ENCODE measurements at places on chromosomes 16 and 17.
A peak's percentile ranks its signal among the peaks of the same experiment; 100 is the strongest.

DNA sequence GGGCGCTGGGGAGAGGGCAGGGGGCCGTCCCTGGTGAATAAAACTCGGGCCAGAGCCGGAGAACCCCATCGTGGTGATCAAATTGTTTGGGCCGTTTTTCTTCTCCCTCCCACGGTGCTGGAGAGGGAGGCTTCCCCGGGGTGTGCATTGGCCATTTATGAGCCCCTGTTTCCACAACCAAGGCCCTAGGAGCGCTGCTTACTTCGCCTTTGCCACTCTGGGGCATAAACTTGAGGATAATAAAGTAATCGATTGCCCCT is 544 bp downstream of the CCP110 start:
- H3K27ac ChIP-seq, result peak overlapping the region; percentile 13
- H3K4me1 ChIP-seq, result no peaks in the 10 kb centered on the region
- H3K4me3 ChIP-seq, result peak overlapping the region; percentile 74
- DNase-seq, result no peak

DNA sequence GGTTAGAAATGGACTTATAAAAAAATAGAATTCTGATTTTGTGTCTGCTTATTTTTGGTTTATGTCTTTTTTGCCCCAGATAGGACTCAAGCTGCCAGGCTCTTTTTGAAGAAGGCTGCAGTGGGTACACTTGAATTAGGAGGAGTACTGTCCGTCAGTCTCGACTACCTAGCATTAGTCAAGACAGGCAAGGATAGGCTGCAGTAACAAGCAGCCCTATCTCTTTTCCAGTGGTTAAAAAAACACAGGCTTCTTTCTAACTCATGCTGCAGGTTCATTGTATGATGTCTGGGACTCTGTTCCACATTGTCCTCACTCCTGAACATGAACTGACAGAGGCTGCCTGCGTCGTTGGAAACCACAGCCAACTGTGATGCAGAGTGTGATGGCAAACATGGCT is 8.0 kb downstream of the C16orf46 start:
- DNase-seq, result no peak
- H3K36me3 ChIP-seq, result no peaks in the 10 kb centered on the region
- H3K4me1 ChIP-seq, result no peaks in the 10 kb centered on the region
- H3K4me3 ChIP-seq, result no peak overlapping the region
- no peak overlapping the region for H3K27ac ChIP-seq

DNA sequence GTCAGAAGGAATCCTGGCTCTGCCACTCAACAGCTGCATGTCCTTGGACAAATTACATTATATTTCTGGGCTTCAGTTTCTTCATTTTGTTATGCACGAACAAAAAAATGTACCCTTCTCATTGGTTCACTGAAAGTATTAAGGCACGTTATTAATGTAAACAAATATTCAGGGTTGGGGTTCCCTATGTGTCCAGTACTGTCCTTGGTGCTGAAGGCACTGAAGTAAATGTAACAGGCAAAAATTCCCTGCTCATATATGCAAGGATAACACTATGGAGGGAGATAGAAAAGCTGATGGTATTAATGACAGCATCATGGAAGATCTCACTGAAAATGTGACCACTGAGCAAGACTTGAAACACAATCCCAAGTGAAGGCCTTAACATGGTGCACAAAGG is 386.6 kb downstream of the XYLT1 start:
- no peak overlapping the region for H3K4me3 ChIP-seq
- no peak overlapping the region for H3K27ac ChIP-seq
- no peaks in the 10 kb centered on the region for H3K27me3 ChIP-seq
- no peaks in the 10 kb centered on the region for H3K36me3 ChIP-seq

DNA sequence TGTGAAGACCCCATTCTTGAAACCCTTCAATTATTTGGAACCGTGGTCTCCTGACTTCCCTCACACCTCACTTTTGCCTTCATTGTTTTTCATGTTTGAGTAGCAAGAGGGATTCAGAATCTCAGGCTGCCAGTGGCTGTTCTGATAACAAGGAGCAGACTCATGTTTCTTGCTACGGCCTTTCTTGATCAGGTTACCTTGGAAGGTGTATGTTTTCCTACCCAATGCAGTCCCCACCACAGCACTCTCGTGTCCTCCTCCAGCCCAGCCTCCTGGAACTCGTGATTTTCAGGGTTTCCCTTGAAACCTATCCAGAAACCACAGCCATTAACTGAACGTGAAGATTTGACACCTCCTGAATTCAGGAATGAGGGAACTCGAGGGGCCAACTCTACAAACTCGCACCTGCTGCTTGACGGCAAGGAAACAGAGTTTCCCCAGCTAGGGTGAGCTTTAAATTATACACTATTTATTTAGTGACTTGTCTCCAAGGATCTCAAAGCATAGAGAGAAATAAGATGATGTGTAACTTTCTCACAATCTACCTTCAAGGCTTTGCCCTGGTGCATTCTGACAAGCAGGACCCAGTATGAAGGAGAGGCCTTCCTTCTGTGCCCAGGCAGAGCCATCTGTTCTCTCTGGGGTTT is 1.6 kb downstream of the ZFHX3 start:
- no peak for DNase-seq
- no peak overlapping the region for H3K27ac ChIP-seq
- H3K4me1 ChIP-seq, result peaks cover 25% of the 10 kb centered on the region
- H3K36me3 ChIP-seq, result no peaks in the 10 kb centered on the region
- H3K4me3 ChIP-seq, result no peak overlapping the region

- H3K4me3 ChIP-seq, result no peak overlapping the region
- no peaks in the 10 kb centered on the region for H3K27me3 ChIP-seq
- no peak for DNase-seq
Measured at GRCh38 chr16:14179116-14179515, 108.0 kb downstream of the MRTFB start.

DNA sequence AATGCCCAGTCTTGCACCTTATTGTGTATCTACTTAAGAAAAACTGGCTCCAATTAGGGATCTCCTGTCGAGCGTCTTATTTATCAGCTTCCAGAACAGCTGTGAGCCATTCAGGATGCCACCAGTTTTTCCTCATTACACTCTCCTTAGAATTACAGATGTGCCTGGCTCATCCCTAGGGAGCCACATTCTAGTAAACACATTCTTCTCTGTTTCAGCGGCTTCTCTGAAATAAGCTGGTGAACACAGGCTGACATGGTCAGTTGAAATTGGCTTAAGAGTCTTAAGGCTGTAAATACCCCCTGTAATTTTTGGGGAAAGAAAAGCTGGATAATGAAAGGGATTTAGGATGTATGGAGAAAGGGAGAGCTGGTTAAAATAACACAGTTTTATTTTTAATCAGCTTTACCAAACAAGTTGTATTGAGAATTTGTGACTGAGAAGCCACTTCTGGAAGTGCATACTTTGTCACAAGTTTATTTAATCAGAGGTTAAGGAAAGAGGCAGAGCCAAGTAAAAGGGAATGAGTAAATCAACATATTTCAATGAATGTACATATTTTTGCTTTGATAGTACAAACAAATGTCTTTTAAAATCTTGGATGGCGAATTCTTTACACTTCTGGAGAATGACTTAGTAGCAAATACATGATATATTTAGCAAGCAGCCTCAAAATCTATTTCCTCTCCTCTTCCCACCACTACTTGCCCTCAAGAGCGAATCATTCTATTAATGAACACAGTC is 562.0 kb upstream of the GOT2 start:
- H3K4me3 ChIP-seq, result no peak overlapping the region
- no peaks in the 10 kb centered on the region for H3K36me3 ChIP-seq
- H3K4me1 ChIP-seq, result no peaks in the 10 kb centered on the region
- no peak overlapping the region for H3K27ac ChIP-seq

- peak overlapping the region; percentile 97 for H3K27ac ChIP-seq
- peak overlapping the region; percentile 93 for H3K4me3 ChIP-seq
- no peak for DNase-seq
- H3K27me3 ChIP-seq, result no peaks in the 10 kb centered on the region
- no peaks in the 10 kb centered on the region for H3K36me3 ChIP-seq
Measured at GRCh38 chr17:34979650-34980352, 511 bp upstream of the LIG3 start.

- no peak overlapping the region for H3K27ac ChIP-seq
- H3K4me1 ChIP-seq, result no peaks in the 10 kb centered on the region
- H3K36me3 ChIP-seq, result no peaks in the 10 kb centered on the region
- no peaks in the 10 kb centered on the region for H3K27me3 ChIP-seq
Measured at GRCh38 chr17:10050597-10051101, 145.6 kb upstream of the RCVRN start.

DNA sequence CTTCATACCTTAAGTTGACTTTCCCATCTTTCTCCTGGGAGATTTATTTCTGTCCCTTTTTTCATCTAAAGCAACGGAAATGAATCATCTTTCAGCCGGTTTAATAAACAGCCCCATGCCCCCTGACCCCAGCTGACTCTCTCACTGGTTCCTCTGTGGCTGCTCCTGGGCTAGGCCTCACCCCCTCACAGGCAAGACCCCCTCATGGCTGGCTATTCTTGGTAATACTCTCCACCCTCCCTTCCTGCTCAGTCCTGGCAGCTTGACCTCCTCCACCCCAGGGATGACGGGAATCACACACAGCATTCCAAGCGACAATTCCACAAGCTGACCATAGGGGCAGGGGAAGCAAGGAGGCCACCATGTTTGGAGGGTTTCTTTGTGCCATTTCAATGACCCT is 1.5 kb upstream of the ADAP2 start:
- H3K4me1 ChIP-seq, result no peaks in the 10 kb centered on the region
- no peaks in the 10 kb centered on the region for H3K36me3 ChIP-seq
- no peak for DNase-seq
- H3K27me3 ChIP-seq, result no peaks in the 10 kb centered on the region

GRCh38 chr17:76561332-76561731 is 21.5 kb downstream of the PRCD start:
- no peaks in the 10 kb centered on the region for H3K27me3 ChIP-seq
- peaks cover 4% of the 10 kb centered on the region for H3K4me1 ChIP-seq
- no peak for DNase-seq
- H3K27ac ChIP-seq, result no peak overlapping the region
- H3K36me3 ChIP-seq, result peaks cover 6% of the 10 kb centered on the region
- no peak overlapping the region for H3K4me3 ChIP-seq

Measured in right lobe of liver (tissue), 6 donors.